ENCODE measurements at places on chromosomes 4 and X.

GRCh38 chrX:36314303-36314702 is 394.8 kb downstream of the CFAP47 start:
- DNase-seq: no peak

DNA sequence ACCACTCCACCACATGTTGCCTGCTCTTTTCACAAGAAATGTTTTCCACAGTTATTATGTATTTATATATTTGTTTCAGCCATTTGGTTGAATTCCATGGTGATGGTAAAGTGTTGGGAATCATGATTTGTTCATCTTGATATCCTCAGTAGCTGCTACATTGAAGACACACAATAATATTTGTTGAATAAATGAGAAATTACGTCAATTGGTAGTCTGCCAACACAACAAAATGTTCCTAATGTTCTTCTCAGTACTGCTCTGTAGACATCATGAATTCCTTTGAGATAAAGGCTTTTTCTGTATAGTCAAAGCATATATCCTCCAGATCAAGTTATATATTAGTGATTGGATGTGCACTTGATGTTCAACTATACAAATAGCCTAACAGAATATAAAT is 29.5 kb downstream of the CXXC4 start:
- DNase-seq: no peak

GRCh38 chr4:170400361-170400760 is 310.6 kb upstream of the AADAT start:
- DNase-seq: no peak

DNA sequence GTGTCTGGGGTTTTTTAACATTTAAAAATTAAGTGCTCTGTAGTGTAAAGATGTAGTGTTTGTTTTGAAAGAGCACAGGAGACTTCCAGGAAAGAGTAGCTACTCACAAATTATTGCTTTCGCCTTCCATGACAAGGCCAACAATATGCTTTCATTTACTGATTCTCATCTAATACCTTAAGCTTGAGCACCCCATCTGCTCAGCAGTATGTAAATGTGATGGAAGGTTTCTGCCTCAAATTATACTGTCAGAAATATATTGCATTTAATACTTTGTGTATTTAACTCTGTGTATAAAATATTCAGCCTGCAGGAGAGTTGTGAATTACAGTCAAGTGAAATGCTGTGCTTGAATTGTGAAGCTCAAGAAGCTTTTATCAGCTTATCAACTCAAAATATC is 296.3 kb upstream of the ATOH1 start:
- no peak for DNase-seq

- DNase-seq: no peak
These were observed 1.4 kb downstream of the HAND2 start for GRCh38 chr4:173528378-173529321.

DNA sequence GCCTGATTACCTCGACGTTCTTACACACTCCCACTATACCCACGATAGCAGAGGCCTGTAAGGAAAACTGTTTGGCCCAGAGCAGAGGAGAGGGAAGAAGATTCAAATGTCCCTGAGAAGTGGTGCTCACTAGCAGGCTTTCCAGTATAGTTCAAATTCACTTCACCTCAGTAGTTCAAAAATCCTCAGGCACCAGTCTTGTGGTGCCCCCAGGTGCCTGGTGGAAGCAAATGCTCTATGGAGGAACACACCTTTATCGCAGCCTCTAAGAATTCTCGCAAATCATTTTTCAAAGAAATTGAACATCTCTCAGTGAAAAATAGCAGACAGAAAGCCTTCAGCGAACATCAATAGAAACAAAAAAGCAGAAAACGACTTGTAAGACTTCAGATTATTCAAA is 12.2 kb upstream of the MTMR1 start:
- no peak for DNase-seq

- DNase-seq: no peak
These were observed 7.6 kb downstream of the SEPTIN11 start for GRCh38 chr4:76957004-76957738.

- DNase-seq: no peak
These were observed 104.5 kb downstream of the IRF2 start for GRCh38 chr4:184369871-184370270.

- no peak for DNase-seq
These were observed 280.8 kb downstream of the ANKRD50 start for GRCh38 chr4:124431653-124432192.
